ENCODE measurements at places on chromosomes 5 and 9.

- DNase-seq = no peak
These were observed 91.6 kb upstream of the ICE1 start for GRCh38 chr5:5330728-5331452.

DNA sequence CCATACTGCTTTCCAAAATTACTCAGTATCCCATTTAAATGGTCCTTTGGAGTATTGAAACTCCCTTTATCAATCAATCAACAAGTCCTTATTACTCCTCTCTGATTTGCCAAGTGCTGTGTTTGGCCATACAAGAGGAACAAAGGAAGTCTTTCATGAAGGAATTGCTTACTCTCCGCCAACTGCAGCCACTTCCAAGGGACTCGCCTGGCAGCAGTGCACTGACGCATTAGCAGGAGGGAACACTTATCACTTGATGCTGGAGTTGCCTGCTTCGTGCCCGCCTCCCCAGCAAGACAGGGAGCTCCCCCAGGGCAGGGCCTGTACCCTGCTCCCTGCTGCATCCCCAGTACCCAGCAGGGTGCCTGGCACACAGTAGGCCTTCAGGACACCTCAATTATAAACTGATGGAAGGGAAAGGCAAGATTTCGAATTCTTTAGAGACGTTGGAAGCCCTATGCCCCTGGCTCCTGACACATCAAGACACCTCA, 97.9 kb downstream of the CRB2 start:
- DNase-seq = no peak

DNA sequence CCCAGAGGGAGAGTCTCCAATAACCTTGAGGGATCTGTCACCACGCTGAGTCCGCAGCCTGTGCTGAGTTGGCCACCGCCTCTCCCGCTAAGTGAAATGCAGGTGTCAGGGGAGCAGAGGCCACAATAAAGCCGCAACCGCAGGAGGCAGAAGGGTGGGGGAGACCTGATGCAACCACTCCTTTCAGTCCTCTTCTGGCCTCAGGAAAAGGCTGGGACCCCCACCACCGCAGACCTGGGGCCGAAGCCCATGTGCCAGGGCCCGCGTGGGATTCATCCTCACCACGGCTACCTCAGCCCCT, 576 bp downstream of the MAP1B start:
- no peak for DNase-seq

DNA sequence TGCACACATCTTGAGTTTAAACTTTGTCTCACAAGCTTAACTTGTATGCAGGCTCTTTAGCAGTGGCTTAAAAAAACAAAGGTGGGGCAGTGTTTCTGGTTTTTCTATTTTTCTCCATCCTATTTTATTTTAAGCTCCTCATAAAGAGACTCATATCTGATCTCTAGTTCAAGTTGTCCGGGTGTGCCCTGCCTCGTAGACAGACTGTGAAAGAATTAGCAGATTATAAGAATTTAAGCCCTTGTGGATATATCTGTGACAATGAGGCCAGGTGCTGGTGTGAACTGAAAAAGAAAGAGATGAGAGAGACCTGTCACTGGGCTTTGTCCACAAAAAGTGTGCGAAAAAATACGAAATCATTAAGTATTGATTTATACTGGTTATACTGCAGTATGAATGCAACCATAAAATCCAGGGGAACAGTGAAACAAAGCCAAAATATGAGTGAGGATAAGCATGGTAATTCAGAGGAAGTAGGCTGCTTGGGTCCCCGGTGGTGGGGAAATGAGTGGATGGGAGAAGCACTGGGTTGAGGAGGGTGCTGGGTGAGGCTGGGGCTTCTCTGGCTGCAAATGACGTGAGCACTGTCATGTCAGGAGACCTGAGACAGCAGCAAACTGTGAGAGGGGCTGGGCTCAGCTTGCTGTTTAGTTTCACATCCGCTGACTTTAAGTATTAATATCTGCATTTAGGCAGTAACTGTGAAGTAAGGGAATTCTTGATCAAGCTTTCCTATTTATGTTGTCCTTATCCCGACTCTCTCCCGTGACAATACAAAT, 179.7 kb upstream of the ANKRD55 start:
- no peak for DNase-seq

- DNase-seq = no peak
These were observed 296.7 kb upstream of the PANK3 start for GRCh38 chr5:168875832-168876231.
